ENCODE measurements at places on chromosomes 7 and 10.

- DNase-seq = no peak
Measured at GRCh38 chr7:44769776-44770294, 21.2 kb downstream of the ZMIZ2 start.

DNA sequence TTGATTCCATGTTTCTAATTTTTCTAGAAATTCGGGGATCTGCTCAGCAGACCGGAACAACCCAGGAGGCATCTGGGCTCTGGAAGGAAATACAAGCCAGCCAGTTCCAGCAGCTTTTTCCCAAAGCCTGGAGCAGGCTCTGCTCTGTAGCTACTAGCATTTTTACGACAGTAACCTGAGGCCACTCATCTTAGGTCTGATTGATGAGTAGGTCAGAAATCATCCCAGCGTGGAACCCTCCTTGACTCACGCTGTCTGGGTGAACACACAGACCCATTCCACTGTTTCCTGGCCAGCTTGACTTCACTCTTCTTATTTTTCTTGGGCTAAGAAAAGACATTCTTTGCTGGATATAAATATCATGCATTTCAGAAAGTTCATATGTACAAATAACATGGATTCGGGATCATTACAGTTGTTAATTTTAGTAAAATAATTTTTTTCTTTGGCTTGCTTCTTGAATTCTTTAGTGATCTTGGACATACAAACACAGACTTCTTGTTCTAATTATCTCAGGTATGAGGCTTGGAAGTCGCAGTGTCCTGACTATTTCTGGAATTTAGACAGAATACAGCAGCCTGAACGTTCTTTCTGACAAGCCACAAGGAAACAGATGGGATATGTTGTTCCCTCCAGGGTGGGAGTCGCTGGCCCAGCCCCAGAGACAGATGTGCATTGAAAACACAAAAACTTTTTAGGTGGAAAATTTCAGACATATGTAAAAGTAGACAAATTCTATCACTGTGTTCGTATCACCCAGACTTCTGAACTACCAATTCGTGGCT lies 54.6 kb upstream of the PITRM1 start:
- no peak for DNase-seq

GRCh38 chr7:131455546-131455945 lies 100.9 kb downstream of the PODXL start:
- no peak for DNase-seq

DNA sequence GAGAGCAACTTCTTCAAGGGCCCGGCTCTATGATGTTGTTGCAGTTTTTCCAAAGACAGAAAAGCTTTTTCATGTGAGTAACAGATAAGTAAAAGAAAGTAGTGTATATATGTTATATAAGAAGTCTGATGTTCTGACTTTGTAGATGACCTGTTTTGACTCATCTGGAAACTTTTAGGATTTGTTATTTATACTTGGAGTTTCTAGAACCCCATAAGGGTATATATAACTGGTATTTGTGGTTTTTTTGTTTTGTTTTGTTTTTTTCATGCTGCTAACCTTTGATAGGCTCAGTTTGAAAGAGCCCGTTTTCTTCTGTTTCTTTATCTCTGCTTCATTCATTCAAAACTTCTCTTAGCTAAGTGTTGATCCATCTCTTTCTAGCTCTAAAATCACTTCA lies 7.3 kb downstream of the RPP30 start:
- no peak for DNase-seq

GRCh38 chr10:76922666-76923065 lies 714.9 kb downstream of the KCNMA1 start:
- DNase-seq = no peak

DNA sequence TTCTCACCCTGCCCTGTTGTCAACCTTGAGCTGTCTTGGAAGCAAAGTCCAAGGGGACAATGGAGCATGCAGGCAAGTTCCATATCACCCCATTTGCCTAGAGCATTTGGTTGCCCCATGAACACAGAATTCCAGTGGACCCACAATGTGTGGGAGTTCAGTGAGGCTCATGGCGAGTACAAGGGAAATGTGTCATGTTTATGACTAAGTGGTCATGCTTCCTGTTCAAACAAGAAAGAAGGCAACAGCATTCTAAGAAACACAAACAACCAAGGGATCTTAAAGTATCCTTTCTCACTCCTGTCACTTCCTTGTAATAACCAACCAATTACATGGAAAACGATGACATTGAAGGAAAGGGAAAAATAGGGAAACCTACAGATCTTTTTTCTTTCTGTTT lies 513.0 kb downstream of the INHBA start:
- DNase-seq = no peak

GRCh38 chr10:3082290-3082689 lies 14.9 kb downstream of the PFKP start:
- no peak for DNase-seq

GRCh38 chr10:117662751-117663540 lies 120.4 kb downstream of the EMX2 start:
- DNase-seq = no peak

- DNase-seq = no peak
Measured at GRCh38 chr7:12801107-12801506, 113.7 kb downstream of the ARL4A start.

GRCh38 chr7:112022128-112022527 lies 184.1 kb downstream of the DOCK4 start:
- DNase-seq = no peak

GRCh38 chr10:21265622-21266021 lies 259.9 kb downstream of the SKIDA1 start:
- DNase-seq = no peak

DNA sequence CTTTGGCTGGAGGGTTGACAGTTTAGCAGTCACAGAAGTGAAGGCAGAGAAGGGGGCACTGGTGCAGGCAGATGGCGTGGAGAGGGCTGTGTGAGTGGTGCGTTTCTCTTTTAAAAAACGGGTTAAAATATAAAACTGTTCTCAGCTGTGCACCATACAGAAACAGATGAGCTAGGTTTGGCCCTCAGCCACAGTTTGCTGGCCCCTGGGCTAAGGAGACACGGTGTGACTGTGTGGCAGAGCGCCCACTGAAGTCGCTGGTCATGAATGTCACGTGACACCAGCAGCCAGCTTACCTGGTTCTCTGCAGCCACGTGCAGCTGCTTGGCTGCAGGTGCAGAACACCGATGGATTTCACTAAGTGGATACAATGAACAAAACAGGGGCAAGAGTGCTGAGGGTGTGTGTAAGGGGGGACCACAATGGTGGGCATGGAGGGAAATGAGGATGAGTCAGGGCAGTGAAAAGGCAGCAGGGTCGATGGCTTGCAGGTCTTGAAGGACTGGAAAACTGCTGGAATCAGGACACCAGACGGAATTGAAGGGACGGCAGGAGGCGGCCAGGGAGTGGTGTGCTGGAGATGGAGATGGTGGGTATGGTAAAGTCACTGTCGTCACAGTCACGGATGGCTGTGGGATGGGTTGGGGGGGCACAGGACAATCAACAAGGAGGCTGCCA lies 7.4 kb downstream of the ZNF746 start:
- DNase-seq = no peak

DNA sequence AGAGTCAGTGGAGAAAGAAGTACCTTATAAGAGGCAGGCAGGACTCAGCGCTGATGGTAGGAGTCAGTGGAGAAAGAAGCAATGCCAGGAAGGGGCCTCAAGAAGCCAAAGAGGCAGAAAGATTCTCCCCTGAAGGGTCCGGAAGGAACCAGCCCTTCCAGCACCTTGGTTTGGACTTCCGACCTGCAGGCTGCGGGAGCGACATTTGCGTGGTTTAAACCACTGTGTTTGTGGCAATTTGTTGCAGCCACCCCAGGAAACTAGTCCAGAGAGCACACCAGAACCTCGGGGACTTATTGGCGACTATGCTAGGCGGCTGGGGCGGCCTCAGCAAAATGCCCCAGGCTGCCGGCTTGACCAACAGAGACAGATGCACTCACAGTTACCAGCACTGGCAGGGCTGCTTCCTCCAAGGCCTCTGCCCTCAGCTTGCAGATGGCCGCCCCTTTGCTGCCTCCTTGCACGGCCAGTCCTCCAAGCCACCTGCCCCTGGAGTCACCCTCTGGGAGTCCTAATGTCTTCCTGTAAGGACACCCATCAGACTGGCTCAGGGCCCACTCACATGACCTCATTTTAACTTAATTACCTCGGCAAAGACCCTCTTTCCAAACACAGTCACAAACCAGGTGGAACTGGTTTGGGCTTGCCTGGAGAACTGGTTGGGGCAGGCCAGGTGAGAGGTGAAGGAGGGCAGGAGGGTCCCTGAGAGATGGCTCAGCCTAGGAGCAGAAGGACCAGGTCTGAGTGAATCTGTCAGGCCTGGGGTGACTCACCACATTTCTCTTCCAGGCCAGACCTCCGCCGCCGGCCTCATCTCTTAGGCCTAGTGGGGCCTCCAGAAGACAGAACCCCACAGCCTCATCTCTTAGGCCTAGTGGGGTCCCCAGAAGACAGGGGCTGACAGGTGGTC lies 26.1 kb downstream of the CALML3 start:
- no peak for DNase-seq

- no peak for DNase-seq
Measured at GRCh38 chr7:50960621-50961310, 178.1 kb upstream of the GRB10 start.

- no peak for DNase-seq
Measured at GRCh38 chr10:79249186-79250121, 97.8 kb upstream of the PPIF start.

DNA sequence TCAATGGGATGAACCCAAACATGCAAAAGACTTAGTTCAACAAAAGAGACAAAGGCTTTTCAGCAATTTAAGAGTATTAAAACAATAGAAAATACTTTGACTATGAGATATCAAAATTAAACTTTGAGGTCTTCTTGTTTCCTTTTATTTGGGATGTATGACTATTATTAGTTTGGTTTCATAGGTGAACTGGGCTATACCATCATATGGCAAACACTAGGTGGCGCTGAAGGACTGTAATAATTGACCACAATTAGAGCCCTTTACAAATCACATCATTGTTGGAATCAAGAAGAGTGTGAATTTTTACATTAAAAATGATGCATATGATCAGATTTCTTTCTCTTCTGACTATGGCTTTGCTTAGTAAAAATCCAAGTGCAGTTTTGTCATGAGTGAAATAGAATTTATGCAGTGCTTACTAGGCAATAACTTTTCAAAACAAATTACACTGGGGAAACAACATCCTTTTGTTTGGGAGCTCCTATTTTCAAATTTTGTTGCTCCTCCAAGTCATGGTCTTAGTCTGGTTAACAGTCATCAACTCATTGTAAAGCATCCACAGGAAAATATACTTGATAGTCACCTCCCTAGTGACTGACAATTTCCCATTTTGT lies 14.7 kb upstream of the NXPH1 start:
- DNase-seq = peak; percentile 43

DNA sequence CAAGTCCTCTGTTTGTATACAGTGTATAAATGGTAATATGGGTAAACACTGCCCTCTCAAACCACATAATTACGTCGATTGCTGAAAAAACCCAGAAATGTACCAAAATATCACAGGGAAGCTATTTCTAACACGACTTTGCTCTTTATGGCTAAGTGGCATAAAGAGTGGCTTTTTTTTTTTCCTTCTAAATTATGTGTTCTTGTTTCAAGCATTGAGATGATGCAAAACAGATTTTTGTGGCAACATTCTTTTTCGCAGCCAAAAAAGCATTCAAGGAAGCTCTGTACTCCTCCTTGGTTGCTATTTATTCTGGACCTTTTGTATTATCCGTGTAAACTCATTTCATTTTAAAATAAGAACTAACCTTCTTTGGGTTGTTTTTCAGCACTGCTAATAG lies 138.9 kb downstream of the VTI1A start:
- no peak for DNase-seq

GRCh38 chr10:77049896-77050295 lies 587.7 kb downstream of the KCNMA1 start:
- DNase-seq = no peak

DNA sequence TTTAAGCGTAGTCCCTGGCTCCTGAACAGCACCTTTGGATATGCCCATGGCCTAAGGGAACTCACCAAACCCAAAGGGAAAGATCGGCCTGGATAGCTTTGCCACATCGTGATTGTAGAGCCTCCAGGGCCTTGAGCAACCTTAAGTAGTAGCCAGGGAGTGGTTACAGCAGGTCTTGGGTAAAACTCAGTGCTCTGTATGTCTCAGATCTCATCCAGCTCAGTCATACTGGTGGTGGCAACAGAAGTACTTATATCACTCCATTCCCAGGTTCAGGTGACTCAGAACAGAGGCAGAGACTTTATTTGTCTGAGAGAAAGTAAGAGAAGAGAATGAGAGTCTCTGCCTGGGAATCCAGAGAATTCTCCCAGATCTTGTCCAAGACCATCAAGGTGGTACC lies 39.1 kb upstream of the AASS start:
- no peak for DNase-seq

GRCh38 chr7:3504384-3504783 lies 203.3 kb downstream of the SDK1 start:
- no peak for DNase-seq

DNA sequence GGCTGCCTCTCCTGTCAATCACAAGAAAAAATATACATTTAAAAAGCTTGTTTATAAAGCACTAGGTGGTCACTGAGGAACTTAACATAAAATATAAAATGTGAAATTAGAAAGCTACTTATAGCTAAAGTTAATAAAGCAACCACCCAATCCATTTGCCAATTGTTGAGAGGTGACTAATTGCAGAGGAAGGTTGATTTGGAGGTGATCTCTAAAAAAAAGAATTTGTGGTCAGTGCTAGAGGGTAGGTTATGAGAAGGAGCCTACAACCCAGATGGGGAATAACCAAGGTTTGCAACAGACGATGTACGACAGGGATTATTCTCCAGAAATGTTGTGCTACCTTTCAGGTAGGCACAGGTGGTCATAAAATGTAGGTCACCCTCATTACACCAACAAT lies 444.2 kb upstream of the C7orf33 start:
- no peak for DNase-seq

DNA sequence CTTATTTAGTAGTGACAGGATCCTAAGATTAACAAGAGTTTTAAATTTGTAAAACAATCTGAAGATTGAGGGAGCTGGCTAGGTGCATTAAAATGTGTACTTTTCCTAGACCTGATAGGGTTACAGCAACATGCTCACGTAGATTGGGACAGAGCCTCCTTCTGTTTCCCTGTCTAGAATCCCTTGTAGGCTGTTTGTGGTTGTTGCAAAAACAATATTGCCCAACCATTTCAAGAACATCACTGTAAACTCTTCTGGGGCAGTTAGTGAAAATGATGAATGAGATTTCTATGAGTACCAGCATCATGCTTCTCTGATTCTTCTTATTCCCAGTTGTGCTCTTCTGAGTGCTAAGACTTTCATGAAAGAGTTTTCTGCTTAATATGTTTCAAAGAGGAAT lies 14.7 kb upstream of the CPED1 start:
- no peak for DNase-seq
